ENCODE measurements at places on chromosomes 2 and 18.

DNA sequence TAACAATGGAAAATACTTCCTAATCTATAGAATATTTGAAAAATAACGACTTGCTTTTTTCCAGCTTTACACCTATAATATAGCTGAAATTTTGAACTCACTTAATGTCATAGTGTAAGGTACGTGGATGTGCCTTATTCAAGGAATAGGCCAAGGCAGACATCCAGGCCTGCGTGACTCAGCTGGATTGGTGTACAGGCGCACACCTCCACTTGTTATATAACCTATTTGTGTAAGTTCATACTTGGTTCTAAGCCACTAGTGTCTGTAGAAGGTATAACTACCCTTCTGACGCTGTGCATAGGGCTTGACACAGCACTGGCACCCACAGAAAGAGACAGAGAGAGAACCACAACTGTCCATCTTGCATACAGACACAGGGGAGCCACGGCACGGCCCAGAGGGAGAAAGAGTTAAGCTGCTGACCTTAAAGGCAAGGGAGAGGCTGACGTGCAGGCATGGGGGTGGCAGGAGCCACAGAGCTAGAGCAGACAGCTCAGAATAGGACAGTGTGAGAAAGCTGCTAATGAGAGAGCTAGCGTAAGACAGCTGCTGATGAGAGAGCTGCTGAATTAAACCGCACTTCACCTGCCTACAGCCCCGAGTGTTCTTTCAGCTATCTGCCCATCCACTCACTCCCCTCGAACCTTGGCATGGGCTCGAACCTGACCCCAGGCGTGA lies 16.1 kb downstream of the CCDC178 start:
- no peak for DNase-seq

GRCh38 chr2:146366276-146366675 lies 1478.6 kb upstream of the ACVR2A start:
- DNase-seq, result no peak

DNA sequence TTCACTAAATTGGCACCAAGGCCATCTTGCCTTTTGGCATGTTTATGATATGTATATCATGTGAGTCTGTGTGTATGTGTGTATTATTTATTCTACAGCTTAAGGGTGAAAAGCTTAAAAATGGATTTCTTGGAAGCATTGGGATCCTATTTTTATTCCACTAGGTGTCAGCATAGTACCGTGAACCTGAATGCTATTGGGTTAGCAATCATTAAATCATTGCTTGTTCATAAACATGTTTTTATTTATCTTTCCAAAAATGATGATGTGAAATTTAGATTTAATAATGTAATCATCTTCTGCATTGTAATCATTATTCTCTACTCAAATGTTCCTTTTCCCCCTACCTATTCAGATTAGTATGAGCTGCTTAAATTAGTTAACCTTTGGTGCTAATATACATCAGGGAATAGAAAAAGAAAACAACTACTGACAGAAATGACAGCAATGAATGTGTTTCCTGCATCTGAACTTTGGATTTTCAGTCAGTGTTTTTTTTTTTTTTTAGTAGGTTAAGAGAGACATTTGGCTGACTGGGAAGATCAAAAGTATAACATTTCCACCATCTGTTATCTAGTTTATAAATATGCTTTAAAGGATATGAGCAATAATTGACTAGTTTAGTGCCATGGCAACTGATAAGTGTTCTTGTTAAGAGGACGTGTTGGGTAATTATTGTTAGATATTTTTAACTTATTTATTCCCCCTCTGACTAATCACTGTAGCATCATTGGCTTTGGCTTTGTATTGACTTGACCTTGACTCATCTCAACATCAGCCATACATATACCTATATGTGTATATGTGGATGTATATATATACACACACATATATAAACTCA lies 14.1 kb upstream of the ZSWIM2 start:
- peak; percentile 67 for DNase-seq

- peak; percentile 88 for DNase-seq
Measured at GRCh38 chr2:26033270-26033817, 540 bp upstream of the RAB10 start.

GRCh38 chr2:200695601-200696000 lies 109.8 kb downstream of the AOX1 start:
- no peak for DNase-seq

DNA sequence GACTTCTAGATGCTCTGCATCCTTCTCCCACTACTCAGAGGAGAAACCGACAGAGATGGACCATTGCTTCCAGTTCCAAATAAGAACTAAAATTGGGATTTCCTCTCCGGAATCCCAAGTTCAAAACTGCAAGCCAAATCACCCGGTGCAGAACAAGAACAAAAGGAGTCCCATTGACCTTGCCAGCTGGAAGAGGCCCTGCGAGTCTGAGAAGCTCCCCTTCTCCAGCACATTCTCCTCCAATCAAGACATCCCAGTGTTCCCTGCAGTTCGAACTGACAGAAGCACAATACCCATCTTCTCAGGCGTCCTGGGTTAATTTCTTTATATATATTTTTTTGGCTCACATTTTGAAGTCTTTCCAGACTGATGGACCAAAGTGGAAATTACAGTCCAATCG lies 195.3 kb upstream of the MEIS1 start:
- DNase-seq, result no peak

DNA sequence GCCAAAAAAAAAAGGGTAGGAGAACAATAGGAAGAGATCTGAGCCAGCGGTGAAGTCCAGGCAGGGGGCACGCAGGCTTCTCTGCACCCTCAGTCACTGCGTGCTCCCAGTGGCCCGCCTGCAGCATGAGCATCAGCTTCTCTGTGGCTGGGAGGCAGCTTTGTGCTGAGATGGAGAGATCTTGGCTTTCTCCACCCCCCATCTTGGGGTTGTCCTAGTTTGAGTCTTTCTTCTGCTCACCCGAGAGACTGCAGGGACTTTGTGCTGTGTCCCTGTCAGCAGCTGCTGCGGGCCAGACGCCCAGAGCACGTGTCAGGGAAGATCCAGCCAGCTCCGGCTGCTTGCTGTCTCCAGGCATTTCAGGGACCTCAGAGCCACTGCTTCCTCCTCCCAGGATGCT lies 20.3 kb downstream of the TRAPPC12 start:
- peak; percentile 10 for DNase-seq

GRCh38 chr18:12318334-12318697 lies 10.3 kb downstream of the TUBB6 start:
- no peak for DNase-seq

DNA sequence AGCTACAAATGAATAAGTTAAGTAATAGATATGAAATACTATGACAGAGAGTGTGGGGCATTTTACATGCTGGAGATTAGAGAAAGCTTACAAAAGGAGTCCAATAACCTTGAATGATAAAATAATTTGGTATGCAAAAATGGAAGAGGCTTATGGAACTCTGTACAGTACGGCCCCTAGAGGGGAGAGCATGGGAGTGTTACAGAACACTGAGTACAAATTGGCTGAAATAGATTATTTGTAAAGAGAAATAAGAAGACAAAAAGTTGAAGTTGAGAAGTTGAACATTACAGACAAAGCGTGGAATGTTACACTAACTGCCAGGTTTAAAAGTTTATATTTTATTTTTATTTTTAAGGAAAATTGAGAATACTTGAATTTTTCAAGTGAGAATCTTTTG lies 192.1 kb upstream of the DOK6 start:
- no peak for DNase-seq

- no peak for DNase-seq
Measured at GRCh38 chr2:134240061-134240460, 13.8 kb upstream of the MGAT5 start.

DNA sequence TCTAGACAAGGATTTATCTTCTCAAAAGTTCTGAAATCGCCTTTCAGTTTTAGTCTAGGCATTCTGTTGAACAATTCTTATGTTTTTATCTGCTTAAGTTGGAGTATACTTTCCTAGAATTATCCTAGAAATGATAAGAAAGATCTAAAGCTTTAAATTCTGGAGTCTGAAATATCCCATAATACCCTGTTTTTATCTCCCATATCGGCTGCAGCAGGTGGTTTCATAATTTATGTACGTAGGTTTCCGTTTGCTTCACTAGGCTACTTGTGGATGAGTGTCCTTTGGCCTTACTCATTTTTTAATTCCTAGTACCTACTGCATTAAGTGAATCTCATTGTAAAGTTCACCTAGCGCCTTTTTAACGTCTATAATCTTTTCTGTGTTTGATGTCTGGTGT lies 58.5 kb upstream of the MGAT5 start:
- no peak for DNase-seq

- DNase-seq, result no peak
Measured at GRCh38 chr2:241052677-241053360, 49.3 kb downstream of the MTERF4 start.

DNA sequence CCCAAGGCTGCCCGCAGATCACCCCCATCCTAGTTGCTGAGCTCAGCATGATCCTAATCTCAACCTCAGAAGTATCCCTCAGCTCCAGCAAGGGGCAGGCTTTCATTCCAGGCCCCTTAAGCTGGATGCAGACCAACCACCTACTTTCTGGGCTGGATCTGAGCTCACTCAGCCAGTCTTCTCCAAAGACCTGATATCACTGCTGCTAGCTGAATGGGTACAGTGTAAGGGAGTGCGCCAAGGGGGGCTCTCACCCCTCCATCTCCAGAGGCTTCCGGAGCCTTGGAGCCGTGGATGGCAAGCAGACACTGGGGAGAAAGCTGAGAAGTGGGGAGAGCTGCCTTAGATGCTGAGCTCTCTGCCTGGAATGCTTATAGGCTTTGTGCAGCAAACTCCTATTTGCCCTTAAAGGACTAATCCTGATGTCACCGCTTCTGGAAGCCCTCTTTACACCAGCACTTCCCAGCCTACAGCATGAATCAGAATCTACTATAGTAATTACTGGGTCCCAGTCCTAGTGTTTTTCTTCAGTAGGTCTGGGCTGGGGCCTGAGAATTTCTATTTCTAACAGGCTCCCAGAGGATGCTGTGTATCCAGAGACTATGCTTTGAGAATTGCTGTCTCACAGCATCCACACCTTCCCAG lies 31.0 kb downstream of the GYPC start:
- peak; percentile 44 for DNase-seq

DNA sequence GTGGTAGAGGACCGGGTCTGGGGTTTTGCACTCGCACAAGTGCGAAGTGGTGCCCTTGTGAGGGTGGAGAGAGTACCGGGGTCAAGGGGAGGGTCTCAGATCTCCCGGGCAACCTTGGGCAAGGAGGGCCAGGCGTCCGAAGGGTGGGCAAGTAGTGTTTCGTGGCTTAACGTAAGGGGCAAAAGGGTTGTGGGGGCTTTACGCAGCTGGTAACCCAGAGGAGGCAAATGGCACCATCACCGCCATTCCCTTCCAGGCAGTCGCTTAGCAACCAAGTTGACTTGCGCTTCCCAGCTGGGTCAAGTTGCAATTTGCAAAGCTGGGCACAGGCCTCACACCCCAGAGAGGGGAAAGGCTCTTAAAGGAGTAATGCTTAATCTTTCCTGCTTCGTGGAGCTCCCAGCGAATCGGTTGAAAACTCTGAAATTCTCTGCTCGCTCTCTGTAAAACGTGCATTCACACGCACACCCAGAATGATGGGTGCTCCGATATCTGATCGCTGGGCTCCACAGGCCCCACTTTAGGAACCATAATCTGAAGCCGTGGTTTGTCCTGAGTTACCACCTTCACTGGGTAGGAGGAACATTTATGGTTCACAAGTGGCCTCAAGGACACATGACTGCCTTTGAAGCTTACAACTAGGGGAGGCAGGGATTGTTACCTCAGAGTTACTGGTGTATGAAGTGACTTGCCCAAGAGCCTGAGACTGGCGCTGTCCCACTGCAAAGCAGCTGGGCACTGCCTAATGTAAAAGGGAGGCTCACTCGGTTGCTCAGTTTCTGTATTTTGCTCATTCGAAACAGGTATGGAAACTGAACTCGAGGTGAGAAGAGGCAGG lies 127.9 kb downstream of the UXS1 start:
- DNase-seq, result no peak

GRCh38 chr2:6442252-6442985 lies 423.3 kb downstream of the CMPK2 start:
- no peak for DNase-seq

DNA sequence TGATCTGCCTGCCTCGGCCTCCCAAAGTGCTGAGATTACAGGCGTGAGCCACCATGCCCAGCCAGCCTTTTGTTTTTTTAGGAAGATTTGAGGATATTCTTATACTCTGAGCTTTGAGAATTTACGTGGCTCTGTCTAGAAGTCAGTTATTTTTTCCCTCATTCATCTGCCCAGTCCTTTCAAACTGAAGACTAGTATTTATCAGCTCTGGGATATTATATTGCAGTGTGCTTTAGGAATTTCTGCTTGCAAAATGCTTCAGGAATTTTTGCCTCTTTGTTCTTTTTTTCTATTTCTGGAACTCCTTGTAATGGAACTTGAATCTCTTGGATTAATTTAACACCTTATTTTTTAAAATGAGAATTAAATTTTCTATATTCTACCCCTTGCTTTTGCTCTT lies 22.6 kb downstream of the ACSL3 start:
- DNase-seq, result no peak

GRCh38 chr2:1811258-1811970 lies 67.1 kb upstream of the PXDN start:
- DNase-seq, result no peak

DNA sequence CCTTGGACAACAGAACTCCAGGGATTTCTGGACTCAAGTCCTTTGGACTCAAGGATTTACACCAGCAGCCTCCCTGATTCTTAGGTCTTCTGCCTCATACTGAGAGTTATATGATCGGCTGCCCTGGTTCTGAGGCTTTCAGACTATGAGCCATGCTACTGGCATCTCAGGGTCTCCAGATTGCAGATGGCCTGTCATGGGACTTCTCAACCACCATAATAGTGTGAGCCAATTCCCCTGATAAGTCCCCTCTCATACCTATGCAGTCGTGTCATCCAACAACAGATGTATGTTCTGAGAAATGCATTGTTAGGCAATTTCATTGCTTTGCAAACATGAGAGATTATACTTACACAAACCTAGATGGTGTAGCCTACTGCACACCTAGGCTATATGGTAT lies 61.4 kb upstream of the MSTN start:
- DNase-seq, result peak; percentile 85
